ENCODE measurements at places on chromosomes 16 and 17.

GRCh38 chr17:14351493-14351892 lies 50.6 kb downstream of the HS3ST3B1 start:
- DNase-seq = no peak

DNA sequence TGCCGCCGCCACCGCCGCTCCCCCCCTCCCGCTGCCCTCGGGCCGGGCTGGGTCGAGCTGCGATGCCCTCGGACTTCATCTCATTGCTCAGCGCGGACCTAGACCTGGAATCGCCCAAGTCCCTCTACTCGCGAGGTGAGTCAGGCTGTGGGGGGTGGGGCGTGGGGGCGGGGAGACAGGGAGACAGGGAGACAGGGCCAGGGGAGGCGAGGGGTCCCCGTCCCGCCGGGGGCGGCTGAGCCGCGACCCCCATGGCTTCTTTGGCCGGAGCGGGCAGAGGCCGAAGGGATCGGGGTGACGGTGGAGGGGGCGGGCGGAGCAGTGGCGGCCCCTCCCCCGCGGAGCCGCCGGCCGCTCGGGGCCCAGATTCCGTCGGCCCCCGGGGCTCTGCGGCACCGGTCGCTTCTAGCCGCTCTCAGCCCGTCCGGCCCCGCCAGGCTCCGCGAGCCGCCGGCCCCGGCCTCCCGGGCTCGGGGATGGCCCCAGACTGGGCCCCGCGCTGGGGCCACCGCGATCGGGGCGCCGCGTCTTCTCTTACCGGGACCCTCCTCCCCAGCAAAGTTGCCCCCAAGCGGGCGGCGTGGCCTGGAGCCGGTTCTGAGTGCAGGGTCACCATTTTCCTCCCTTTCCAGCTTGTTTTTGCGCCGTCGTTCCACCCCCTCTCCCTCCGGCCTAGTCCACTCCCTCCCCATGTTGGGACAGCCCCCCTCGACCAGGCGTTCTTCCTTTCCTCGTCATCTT lies 644 bp downstream of the NFAT5 start:
- no peak for DNase-seq

GRCh38 chr16:83856792-83857191 lies 42.1 kb upstream of the MLYCD start:
- DNase-seq = no peak

- DNase-seq = no peak
Measured at GRCh38 chr16:88350922-88351321, 31.8 kb upstream of the ZNF469 start.

GRCh38 chr17:10352893-10353292 lies 19.9 kb downstream of the MYH13 start:
- DNase-seq = no peak

- peak; percentile 40 for DNase-seq
Measured at GRCh38 chr17:49707246-49707607, 537 bp downstream of the SLC35B1 start.

All from activated T-cell treated with anti-CD3 and anti-CD28 coated beads, Interleukin-2, amount 50 U/mL, for 24 hours (primary cell).